ENCODE measurements at places on chromosomes 6 and 20. TPM values are rescaled to one million over a fixed set of nuclear protein-coding genes. Genes with fewer than 3 reads are reported as not detected.

HDGFL1 gene
- not detected for total RNA-seq

DNA sequence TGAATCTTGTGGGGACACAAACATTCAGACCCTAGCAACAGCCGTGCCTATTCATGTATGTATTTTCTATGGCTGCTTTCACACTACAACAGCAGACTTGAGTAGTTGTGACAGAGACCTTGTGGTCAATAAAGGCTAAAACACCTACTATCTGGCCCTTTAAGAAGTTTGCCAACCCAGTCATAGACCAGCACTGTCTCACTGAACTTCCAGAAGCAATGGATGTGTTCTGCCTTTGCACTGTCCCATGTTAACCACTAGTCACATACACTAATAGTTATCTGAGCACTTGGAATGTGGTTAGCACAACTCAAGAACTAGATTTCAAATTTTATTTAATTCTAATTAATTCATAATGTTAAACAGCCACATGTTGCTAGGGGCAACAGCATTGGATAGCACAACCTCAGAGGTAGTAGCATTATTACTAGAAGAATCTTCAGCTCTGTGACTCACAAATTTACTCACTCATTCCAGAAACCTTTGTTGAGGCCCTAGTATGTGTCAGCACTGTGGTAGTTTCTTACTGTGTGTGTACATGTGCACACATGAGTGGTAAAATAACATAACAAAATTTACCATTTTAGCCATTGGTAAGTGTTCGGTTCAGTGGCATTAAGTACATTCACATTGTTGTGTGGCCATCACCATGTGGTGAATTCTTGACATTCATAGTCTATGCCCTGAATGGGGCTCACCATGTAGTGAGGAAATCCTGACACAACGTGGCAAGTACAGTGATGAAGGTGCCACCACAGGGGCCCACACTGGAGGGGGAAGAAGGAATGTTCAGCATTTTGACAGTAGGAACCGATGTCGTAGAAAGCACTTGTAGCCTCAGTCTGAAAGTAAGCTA lies 107.3 kb downstream of the CEP57L1 start:
- no peak for DNase-seq

- DNase-seq, result no peak
Measured at GRCh38 chr20:5327356-5327755, 10.6 kb upstream of the PROKR2 start.

DNA sequence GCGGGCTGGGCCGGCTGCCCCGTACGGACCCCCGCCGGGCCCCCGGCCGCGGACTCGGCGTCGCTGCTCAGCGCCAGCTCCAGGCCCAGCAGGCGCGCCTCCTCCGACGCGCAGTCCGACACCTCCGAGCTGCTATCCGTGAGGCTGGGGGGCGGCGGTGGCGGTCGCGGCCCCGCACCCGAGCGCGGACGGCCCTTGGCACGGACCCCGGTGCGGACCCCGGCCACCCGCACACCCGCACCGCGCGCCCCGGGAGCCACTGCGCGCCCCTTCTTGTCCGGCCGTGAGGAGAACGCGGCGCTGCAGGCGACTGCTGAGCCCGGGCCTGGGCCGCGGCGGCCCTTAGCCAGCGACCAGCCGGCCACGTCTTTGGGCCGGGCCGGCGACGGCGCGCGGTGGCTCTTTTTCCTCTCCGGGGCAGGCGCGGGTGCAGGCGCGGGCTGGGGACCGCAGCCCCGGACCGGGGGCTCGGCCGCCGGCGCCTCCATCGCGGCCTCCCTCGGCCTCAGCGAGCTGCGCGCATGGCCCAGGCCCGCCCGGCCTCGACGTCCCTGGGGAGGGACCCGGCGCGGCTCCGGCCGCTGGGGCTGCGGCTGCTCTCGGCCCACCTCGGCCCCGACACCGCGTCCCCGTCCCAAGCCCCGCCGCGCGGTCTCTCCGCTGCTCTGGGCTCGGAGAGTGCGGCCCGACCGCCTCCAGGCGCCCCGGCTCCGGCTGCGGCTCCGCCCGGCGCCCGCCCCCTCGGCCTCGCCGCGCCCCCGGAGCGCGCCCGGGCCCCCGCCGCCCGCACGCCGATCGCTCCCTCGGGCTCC lies 12.9 kb upstream of the TLDC2 start:
- no peak for DNase-seq

Data from T-cell (primary cell).